ENCODE measurements at places on chromosomes 2 and 18.

DNA sequence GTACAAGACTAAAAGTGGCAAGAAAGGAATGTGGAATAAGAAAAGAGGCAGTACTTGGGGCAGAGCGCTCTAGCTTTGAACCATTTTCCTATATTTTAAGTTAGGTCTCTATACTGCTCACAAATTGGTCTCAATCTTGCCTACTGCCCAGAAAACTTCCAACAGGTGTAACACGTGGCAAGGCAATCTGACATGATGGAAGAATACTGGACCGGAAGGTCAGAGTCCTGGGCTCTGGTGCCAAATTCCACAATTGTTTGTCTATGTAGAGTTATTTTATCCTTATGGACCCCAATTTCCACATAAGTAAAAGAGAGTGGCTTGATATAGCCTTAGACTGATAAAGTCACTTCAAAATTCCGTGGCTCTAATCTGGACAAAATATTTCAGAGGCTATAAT lies 28.9 kb downstream of the NHEJ1 start:
- DNase-seq, result no peak

- no peak for DNase-seq
Observed at GRCh38 chr18:21550510-21550970, 50.0 kb downstream of the ESCO1 start.

- no peak for DNase-seq
Observed at GRCh38 chr2:12881952-12882351, 165.2 kb downstream of the TRIB2 start.

- DNase-seq, result no peak
Observed at GRCh38 chr2:11799826-11800225, 53.4 kb downstream of the LPIN1 start.

- no peak for DNase-seq
Observed at GRCh38 chr2:212537726-212538304, 787 bp downstream of the ERBB4 start.

DNA sequence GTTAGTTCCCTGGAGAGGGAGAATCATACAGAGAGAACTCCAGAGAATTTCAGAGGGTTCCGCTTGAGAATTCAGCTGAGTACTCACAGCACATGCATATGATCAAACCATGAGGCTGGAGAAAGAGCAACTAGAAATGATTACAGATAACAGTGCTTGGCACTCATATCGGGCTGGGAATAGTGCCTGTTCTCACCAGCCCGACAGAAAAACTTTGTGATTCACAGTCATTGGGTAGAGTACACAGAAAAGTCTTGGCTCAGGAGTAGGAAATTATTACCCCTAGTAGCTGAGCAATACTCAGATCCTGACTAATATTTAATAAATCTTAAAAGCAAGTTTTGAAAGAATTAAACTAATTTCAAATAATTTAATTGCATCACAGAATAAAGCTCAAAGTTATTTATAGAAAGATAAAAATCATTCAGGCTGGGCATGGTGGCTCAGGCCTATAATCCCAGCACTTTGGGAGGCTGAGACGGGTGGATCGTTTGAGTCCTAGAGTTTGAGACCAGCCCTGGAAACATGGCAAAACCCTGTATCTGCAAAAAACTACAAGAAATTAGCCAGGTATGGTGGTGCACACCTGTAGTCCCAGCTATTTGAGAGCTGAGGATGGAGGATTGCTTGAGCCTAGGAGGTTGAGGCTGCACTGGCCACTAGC lies 6.8 kb downstream of the WDPCP start:
- no peak for DNase-seq

DNA sequence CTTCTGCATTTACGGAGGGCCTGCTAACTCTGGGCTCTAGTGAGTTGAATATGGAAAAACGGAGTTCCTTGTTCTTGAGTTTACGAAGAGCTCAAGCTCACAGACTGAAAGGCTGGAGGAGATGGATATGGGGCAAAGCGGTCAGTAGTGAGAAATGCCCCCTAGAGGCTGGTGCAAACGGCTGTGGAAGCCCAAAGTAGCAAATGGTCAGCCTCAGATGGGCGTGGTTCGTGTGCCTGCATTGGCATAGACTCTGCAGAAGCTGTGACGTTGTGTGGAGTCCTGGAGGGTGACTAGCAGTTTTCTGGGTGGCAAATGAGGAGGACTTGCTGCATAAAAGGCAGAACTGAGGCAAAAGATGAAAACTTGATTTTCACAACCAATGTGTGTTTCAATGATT lies 93.6 kb upstream of the TWIST2 start:
- no peak for DNase-seq
